ENCODE measurements at places on chromosomes 2 and 18.

- DNase-seq = no peak
Observed at GRCh38 chr18:56999823-57000222, 147.1 kb upstream of the BOD1L2 start.

- DNase-seq = no peak
Observed at GRCh38 chr2:228092056-228092455, 89.4 kb downstream of the SPHKAP start.

DNA sequence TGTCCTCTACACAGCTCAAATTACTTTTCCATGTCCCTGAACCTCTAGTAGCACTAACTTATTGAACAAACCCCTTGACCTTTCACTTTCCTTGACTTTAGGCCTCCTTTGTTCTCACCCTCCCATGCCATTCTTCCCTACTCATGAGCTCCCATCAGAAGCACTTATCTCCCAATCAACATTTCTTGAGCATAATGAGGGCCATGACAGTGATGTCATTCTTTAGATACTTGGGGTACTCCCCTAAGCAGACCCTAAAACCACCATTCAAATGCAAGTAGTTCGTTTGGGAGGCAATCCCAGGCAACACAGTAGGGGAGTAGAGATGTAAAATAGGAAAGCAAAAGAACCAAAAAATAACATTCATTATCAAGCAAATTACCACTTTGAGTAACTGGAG is 115.9 kb upstream of the ARHGAP28 start:
- no peak for DNase-seq

DNA sequence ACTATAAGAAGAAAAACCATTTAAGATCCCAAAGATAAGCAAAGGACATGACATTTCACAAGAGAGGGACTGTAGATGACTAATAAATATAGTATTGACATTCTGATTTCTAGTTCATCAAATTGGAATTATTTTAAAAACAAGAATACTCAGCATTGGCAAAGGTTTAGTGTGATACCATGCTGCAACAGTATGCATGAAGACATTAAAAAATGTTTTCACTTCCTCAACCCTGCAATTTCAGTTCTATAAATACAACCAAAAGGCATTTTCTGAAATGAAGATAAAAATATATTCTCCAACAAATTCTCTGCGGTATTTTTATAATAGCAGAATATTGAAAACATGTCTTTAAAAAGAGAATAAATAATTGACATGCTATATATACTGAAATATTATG is 2.1 kb downstream of the C2orf81 start:
- no peak for DNase-seq

- DNase-seq = no peak
Observed at GRCh38 chr2:147888680-147889079, 43.9 kb downstream of the ACVR2A start.

- no peak for DNase-seq
Observed at GRCh38 chr2:7111626-7112025, 194.4 kb downstream of the RNF144A start.

DNA sequence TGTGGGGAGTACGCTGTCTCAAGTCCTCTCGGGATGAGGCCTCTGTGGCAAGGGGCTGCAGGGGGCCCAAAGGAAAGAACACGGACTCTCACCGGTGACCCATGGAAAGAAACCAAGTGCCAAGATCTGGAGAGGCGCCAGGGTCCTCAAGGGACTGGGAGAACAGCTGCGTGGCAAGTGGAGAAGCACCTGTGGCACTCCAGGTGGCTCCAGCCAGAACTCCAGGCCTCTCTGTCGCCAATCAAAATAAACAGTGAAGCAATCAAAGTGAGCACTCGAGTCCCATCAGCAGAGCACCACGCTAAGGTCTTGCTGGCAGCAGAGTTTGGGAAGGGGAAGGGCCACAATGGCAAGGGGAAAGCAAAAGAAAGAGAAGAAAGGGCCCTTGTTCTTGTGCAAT is 54.7 kb downstream of the BCL2 start:
- no peak for DNase-seq

DNA sequence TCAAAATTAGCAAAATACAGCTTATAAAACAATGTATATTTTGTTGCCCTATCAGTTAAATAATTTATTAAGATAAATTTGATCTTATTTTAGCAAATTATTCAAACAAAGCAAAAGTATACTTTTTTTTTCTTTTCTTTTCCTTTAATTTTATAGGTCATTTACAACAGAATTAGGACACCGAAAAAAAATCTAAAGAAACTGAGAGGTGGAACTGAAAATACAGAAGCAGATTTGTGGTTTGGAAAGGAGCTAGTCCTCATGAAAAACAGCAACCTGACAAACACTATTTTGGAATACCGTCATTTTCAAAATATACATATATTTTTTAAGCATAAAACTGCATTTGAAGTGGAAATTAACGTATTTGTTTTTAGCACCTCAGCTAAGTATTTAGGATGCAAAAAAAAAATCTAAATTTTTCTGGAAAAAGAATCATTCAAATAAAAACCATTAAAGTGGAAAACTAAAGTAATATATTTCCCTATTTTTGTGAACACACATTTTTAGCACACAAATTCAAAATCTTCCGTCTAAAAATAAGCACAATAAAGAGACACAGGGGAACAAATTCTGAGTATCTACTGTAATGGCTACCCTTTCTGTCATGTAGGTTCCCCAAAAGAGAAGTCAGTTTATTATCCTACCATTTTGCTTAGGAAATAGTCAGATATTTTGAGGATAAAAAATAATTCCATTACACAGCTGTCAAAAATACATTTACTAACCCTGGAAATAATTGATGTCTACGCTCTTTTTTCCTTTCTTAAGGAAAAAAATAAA is 2.7 kb downstream of the CCDC88A start:
- DNase-seq = no peak

GRCh38 chr2:34731292-34731691 is 1132.2 kb upstream of the FAM98A start:
- no peak for DNase-seq

DNA sequence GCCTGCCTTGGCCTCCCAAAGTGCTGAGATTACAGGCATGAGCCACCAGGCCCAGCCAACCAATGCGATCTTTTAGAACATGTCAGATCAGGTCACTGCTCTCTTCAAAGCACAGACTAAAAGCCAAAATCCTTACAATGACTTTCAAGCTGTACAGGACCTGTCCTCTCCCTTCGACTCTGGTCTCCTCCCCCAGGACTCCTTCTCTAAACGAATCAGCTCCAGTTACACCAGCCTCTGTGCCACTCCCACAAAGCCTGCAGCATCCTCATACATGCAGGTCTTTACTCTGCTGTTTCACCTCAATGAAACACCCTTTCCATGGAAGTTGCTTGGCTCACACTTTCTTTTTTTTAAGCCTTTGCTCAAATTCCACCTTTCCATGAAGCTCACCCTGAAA is 436.0 kb downstream of the METTL4 start:
- no peak for DNase-seq

DNA sequence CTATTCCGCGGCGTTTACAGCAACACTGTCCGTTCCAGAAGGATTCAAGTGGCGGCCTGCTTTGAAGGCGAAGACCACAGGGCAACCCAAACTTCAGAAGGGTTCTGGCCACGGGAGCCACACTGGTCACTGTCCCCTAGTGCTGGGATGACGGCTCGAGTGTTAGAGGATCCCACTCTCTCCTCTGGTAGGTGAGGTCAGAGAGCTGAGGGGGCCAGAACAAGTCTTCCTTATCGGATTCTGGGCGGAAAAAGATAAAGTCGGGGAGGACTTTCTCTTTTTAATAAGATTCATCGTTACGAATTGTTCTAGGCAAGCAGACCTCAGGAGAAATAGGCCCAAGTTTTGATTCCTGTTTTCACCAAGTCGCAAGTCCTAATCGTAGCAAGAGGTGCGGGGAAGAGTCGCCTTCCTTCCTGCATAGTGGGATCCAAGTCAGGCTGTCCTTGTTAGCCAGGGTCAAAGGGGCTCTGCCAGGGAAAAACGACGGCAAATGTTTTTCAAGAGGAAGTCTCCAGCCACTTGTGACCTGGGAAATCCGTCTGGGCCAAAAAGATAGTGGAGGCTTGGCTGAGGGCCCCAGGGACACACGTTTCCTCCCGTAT is 864 bp upstream of the MYL12A start:
- no peak for DNase-seq

DNA sequence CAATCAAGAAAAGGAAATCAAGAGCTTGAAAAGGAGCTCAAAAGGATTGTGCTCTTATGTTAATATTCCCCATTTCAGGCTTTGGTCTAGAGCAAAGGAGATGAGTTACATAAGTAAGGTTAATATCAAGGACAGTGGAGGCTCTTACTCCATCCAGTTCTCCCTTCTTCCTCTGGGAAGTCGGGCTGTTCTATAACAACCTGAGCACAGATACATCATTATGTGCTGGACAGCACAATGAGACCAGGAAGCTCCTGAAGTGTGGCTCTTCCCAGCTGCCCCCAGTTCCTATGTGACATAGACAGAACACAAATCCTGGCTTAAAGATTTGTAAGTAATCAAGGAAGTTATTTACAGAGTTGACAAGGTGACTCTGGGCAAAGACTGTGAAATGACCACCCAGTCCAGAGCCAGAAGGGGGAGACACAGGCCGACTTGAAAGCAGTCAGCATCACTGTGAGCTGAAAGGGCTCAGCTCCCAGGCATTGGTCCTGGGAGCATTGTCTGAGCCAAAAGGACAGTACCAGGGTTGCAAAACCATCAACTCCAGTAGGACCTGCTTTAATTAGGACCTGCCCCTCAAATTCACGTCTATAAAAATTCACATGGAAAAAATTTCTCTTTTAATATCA is 917.6 kb upstream of the ACVR2A start:
- no peak for DNase-seq

DNA sequence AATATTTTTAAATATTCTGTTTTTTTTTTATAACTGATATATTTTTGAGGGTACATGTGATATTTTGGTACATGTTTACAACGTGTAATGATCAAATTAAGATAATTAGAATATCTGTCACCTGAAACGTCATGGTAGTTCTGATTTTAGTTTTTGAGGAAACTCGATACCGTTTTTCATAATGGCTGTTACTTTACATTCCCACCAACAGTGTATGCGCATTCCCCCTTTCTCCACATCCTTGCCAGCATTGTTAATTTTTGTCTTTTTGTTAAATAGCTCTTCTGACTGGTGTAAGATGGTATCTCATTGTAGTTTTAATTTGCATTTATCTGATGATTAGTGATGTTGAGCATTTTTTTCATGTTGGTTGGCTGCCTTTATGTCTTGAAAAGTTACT is 206.8 kb upstream of the STON1 start:
- no peak for DNase-seq

GRCh38 chr2:231900972-231901371 is 25.2 kb downstream of the NPPC start:
- DNase-seq = no peak

GRCh38 chr2:14843507-14844204 is 211.1 kb downstream of the LRATD1 start:
- no peak for DNase-seq

GRCh38 chr18:54296062-54296461 is 26.7 kb downstream of the POLI start:
- DNase-seq = no peak

DNA sequence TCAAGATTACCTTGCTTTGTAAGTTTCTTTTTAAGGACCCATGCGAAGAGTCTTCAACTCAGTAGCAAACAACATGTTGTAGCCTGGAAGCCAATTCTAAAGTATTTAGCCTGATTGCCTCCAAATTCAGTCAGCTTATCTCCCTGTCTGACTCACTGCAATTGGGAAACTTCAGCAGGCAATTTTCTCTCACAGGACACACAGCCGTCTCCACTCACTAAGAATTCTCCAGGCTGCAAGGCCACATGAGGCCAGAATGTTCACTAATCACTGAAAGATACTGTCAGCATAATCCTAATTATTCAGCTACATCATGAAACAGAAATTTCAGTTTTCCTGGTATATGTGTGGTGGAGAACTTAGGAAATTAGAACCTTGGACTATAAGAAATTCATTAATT is 78.1 kb upstream of the PDE1A start:
- no peak for DNase-seq

- no peak for DNase-seq
Observed at GRCh38 chr2:209985874-209986273, 16.6 kb upstream of the RPE start.

DNA sequence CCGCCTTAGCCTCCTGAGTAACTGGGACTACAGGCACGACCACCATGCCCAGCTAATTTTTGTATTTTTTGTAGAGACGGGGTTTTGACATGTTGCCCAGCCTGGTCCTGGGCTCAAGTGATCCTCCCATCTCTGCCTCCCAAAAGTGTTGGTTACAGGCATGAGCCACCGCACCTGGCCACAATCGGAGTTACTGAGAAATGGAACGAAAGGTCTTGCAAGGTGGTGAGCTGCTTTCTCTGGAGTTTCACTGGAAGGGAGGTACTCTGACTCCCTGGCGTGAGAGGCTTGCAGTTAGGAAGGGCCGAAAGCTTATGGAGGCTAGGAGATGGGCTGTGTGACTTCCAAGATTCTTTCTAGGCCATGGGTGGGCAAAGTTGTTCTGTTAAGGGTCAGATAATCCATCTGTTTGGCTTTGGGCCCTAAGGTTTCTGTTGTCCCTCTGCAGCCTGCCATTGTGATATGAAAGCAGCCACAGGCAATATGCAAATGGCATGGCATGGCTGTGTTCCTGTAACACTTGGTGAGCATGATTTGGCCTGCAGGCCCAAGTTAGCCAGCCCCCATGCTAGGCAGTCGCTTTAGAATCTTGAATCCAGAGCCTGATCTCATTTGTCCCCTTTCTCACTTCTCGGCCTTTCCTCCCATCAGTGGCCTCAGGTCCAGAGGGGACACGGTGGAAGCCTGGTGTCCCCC is 7.9 kb downstream of the EFHD1 start:
- no peak for DNase-seq

GRCh38 chr2:241010531-241011295 is 12.3 kb downstream of the SNED1 start:
- no peak for DNase-seq

DNA sequence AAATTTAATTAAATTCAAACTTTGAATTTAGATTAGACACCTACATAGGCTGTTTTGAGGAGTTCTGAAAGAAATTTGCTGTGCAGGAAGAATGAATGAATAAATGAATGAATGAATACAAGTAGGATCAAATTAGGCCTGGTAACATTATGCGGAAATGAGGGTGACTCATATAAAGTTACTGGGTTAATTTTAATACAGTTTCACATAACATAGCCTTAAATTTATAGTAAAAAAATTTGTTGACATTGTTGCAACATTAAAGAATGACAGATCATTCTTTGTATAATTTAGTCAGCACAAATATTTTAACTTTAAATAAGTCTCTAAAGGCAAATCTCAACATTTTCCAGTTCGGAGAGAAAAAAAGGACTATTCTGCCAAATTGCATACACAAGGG is 1293.1 kb upstream of the SLC39A10 start:
- DNase-seq = no peak
